Activated naive CD8-positive, alpha-beta T cell treated with anti-CD3 and anti-CD28 coated beads, Interleukin-2, amount 10 ng/mL, durations not matched to agents 7 days and 5 days (primary cell): ENCODE measurements at places on chromosomes 11 and 22. TPM values are rescaled to one million over a fixed set of nuclear protein-coding genes. Genes with fewer than 3 reads are reported as not detected.
A peak's percentile ranks its signal among the peaks of the same experiment; 100 is the strongest.

- peaks cover 12% of the 10 kb centered on the region for H3K36me3 ChIP-seq
- H3K4me3 ChIP-seq, result no peak overlapping the region
- peaks cover 17% of the 10 kb centered on the region for H3K4me1 ChIP-seq
- no peaks in the 10 kb centered on the region for H3K27me3 ChIP-seq
Observed at GRCh38 chr11:83042964-83043711, 28.6 kb downstream of the RAB30 start.

GRCh38 chr11:112229746-112230433 is 3.7 kb downstream of the PTS start:
- H3K27ac ChIP-seq, result no peak overlapping the region
- H3K4me1 ChIP-seq, result peaks cover 15% of the 10 kb centered on the region
- DNase-seq, result no peak
- H3K36me3 ChIP-seq, result peaks cover 12% of the 10 kb centered on the region

GRCh38 chr22:17334059-17334458 is 35.2 kb upstream of the CECR2 start:
- peaks cover 7% of the 10 kb centered on the region for H3K27me3 ChIP-seq
- no peaks in the 10 kb centered on the region for H3K4me1 ChIP-seq
- DNase-seq, result no peak
- H3K27ac ChIP-seq, result no peak overlapping the region
- H3K4me3 ChIP-seq, result no peak overlapping the region

GRCh38 chr22:20677684-20678242 is 96.2 kb upstream of the SERPIND1 start:
- H3K4me1 ChIP-seq, result no peaks in the 10 kb centered on the region
- H3K36me3 ChIP-seq, result peaks cover 3% of the 10 kb centered on the region
- DNase-seq, result no peak
- H3K27me3 ChIP-seq, result peaks cover 48% of the 10 kb centered on the region

DNA sequence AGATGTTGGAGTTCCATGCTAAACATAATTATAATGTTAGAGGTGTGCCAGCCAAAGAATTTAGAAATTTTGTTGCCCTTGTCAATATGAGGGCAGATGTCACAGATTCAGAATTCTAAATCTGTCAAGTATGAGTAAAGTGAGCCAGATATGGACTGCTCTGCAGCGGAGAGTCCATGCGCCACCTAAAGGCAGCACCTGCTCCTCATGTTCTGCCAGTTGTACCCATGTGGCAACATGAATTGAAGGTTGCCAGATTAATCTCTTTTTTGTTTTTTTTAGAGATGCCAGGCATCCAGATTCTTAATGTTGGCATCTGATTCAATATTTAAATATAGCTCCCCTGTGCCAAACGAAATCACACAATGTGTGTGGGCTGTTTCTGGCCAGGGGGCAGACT is 678.6 kb upstream of the ANO5 start:
- no peak overlapping the region for H3K4me3 ChIP-seq
- H3K27me3 ChIP-seq, result no peaks in the 10 kb centered on the region
- no peak overlapping the region for H3K27ac ChIP-seq
- no peak for DNase-seq
- H3K4me1 ChIP-seq, result no peaks in the 10 kb centered on the region
- H3K36me3 ChIP-seq, result no peaks in the 10 kb centered on the region

DNA sequence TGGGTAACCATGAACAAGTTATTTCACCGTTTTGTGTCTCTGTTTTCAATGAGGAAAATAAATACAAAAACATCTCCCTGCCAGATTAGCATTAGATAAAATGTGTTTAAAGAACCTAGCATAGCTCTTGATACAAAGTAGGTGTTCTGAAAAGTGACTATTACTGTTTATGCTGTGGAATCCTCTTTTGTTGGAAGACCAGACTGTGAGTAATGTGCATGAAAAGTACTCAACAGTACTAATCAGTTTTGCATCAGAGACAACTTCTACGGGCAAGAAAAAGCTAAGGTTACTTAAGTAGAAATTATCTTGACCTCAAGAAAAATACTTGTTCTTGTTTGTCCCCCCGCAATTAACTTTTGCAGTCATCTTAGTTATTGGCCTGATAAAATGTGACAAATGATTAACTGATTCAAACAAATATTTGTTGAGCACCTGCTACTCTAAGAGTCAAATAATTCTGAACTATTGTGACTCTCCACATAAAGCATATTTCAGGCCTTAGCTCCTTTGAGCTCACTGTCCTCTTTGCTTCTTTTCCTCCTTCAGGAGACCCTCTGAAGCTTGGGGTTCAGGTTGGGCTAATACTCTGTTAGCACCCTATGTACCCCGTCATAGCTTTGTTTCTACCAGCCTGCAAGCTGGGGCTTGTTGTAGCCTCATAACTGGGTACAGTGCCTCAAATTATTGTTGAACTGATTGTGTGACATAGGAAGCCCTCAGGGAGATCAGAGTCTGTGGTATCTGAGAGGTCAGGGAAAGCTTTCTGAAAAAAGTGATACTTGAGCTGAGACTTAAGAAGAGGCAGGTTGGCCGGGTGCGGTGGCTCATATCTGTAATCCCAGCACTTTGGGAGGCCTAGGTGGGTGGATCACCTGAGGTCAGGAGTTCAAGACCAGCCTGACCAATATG is 24.5 kb downstream of the DIXDC1 start:
- peaks cover under 1% of the 10 kb centered on the region for H3K4me1 ChIP-seq
- no peaks in the 10 kb centered on the region for H3K36me3 ChIP-seq
- no peak for DNase-seq
- H3K27ac ChIP-seq, result no peak overlapping the region
- H3K4me3 ChIP-seq, result no peak overlapping the region

DNA sequence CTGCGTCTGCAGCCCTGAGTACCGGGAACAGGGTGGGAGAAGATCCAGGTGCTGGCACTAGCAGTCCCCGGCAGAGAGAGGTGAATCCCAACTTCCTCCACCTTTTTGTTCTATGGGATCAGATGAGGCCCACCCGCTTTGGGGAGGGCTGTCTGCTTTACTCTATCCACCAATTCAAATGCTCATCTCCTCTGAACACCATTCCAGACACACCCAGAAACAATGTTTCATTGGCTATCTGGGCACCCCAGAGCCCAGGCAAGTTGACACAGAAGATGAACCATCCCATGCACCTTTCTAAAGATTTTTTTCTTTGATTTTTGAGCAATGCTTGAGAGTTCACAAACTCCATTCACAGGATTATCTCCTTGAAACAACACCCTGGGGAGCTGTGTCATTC is 78.0 kb downstream of the PARVB start:
- H3K27ac ChIP-seq, result no peak overlapping the region
- peaks cover 3% of the 10 kb centered on the region for H3K36me3 ChIP-seq
- DNase-seq, result no peak
- no peak overlapping the region for H3K4me3 ChIP-seq
- no peaks in the 10 kb centered on the region for H3K4me1 ChIP-seq

GRCh38 chr11:12064954-12065280 is 45.5 kb upstream of the MICAL2 start:
- H3K27me3 ChIP-seq, result peaks cover 17% of the 10 kb centered on the region
- DNase-seq, result no peak
- H3K36me3 ChIP-seq, result peaks cover 4% of the 10 kb centered on the region
- H3K4me1 ChIP-seq, result peaks cover 5% of the 10 kb centered on the region
- no peak overlapping the region for H3K4me3 ChIP-seq
- no peak overlapping the region for H3K27ac ChIP-seq

DNA sequence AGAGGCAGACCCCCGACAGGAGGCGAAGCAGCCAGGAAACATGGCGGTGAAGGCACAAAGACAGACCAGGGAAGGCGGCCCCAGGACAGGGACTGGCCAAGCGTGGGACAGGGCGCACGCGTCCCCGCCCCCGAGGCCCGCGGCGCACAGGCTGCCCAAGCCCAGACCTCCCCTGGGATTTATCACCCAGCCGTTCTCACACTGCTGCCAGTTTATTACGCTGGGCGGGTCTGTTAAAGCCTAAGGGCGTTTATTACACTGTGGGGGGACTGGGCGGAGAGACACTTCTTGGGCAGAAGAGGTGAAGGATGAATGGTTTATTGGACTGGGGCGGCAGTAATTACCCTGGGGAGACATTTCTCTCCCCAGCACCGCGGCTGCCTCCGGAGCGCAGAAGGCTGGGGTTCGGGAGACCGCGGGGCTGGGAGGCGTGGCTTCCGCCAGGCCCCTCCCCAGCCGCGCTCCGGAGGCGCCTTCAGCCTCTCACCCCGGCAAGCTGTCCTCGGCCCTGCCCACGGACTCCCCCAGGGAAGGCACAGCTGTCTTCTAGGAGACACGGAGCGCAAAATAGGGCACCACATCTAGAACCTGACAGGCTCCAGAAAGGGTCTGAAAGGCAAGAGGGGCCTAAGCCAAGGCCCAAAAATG is 47.1 kb downstream of the SLC22A12 start:
- peaks cover 5% of the 10 kb centered on the region for H3K27me3 ChIP-seq
- no peak for DNase-seq
- H3K27ac ChIP-seq, result no peak overlapping the region
- no peaks in the 10 kb centered on the region for H3K36me3 ChIP-seq
- H3K4me1 ChIP-seq, result peaks cover 21% of the 10 kb centered on the region

DNA sequence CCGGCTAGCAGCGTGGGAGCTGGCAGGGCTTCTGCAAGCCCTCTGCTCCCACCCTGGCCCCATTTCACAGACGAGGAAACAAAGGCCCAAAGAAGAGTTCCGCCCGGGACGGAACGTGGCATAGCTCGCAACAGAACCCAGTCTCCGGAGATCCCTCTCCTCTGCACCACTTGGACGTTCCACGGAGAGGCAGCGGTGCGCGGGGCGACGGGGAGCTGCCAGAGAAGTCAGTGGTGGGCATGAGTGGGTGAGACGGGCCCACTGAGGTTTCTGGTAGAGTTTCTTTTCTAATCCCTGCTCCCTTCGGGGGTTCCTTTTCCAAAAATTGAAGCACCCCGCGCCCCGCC is 554 bp upstream of the NECTIN1 start:
- H3K27me3 ChIP-seq, result peaks cover 65% of the 10 kb centered on the region
- peaks cover 5% of the 10 kb centered on the region for H3K4me1 ChIP-seq
- no peak for DNase-seq
- H3K27ac ChIP-seq, result no peak overlapping the region
- H3K36me3 ChIP-seq, result no peaks in the 10 kb centered on the region

- peaks cover 4% of the 10 kb centered on the region for H3K4me1 ChIP-seq
Observed at GRCh38 chr11:133997554-133997953, 40.8 kb upstream of the IGSF9B start.

DNA sequence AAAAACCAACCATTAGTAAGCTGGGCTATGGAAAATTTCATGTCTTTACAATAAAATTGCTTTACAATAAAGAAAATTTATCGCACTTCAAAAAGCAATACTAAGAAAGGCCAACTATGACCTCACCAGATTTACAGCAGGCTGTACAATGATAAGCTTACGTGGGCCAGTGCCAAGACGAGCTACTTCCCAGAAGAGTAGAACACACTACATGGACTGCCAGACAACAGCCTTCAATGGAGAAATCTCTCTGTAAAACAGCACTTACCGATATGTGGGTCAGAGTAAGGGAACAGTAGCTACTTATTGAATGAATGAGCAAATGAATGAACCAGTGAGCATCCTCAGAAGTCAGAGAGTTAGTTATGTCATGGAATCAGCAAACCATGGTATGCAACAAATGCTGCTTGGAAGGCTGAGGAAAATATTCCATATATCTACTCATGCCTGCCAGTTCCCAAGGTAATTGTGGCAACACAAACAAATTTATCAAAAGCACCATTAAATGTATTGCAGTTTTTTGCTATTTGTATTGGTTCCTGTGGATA is 74.4 kb downstream of the SLC36A4 start:
- H3K27ac ChIP-seq, result no peak overlapping the region
- no peak for DNase-seq
- H3K27me3 ChIP-seq, result peaks cover 26% of the 10 kb centered on the region

DNA sequence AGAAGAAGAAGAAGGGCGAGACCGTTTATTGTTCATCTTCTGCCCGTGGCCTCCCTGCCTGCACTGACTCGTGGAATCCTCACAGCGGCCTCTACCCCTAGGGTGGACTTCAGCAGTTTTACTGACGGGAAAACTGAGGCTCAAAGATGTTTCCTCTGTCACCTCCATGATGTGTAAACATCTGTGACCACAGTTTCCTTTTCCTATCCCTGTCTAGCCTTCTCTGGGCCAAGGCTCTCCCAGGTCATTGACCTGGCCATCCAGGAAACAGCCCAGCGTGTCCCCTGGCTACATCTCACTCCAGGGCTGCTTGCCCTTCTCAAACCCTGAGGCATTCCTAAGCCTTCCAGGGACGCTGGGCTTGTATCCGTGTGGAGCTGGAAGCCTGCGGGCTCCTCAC is 49.0 kb upstream of the GCAT start:
- no peak overlapping the region for H3K27ac ChIP-seq
- no peak overlapping the region for H3K4me3 ChIP-seq
- peaks cover 10% of the 10 kb centered on the region for H3K36me3 ChIP-seq
- DNase-seq, result no peak
- no peaks in the 10 kb centered on the region for H3K27me3 ChIP-seq

- H3K4me1 ChIP-seq, result no peaks in the 10 kb centered on the region
- H3K27ac ChIP-seq, result no peak overlapping the region
- peaks cover 20% of the 10 kb centered on the region for H3K27me3 ChIP-seq
- no peak overlapping the region for H3K4me3 ChIP-seq
- no peaks in the 10 kb centered on the region for H3K36me3 ChIP-seq
Observed at GRCh38 chr11:3073029-3073435, 15.8 kb upstream of the CARS1 start.

GRCh38 chr11:35330931-35331330 is 88.4 kb downstream of the SLC1A2 start:
- peaks cover 3% of the 10 kb centered on the region for H3K36me3 ChIP-seq
- peak overlapping the region; percentile 4 for H3K4me3 ChIP-seq
- peak overlapping the region; percentile 67 for H3K27ac ChIP-seq
- no peak for DNase-seq
- peaks cover 15% of the 10 kb centered on the region for H3K4me1 ChIP-seq
- no peaks in the 10 kb centered on the region for H3K27me3 ChIP-seq

DNA sequence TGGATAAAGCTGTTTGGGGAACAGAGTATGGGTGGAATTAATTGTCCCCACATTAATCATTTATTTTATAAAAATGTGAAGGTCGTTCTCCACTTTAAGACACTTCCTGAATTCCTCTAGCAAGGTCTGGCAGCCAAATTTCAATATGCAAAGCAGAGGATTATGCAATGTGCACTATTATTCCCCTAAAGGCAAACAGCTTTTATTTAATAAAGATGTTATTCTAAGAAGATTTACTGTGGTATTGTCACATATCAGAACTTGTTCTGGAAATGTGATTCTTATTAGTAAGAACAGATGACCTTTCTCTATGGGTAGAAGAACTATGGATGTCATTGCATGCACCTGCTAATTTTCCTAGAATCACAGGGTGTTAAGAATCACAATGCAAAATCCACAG is 1128.8 kb upstream of the CCDC90B start:
- H3K27ac ChIP-seq, result no peak overlapping the region
- no peaks in the 10 kb centered on the region for H3K4me1 ChIP-seq
- no peaks in the 10 kb centered on the region for H3K36me3 ChIP-seq
- no peaks in the 10 kb centered on the region for H3K27me3 ChIP-seq

NR1H3 gene
- 11.7 TPM for total RNA-seq

OR4A16 gene
- not detected for total RNA-seq

CASP1 gene
- total RNA-seq, result 93.6 TPM

THY1 gene
- total RNA-seq, result not detected

NCR3LG1 gene
- 2.9 TPM for total RNA-seq

CCDC116 gene
- total RNA-seq, result 0.79 TPM

MS4A6A gene
- total RNA-seq, result 0.55 TPM

KRTAP5-11 gene
- not detected for total RNA-seq

PIH1D2 gene
- total RNA-seq, result 0.50 TPM

DRD4 gene
- 0.72 TPM for total RNA-seq
